Cardiac septum (tissue), 1 donor: ENCODE measurements at places on chromosomes 4 and X. TPM values are rescaled to one million over a fixed set of nuclear protein-coding genes. Genes with fewer than 3 reads are reported as not detected.

DNA sequence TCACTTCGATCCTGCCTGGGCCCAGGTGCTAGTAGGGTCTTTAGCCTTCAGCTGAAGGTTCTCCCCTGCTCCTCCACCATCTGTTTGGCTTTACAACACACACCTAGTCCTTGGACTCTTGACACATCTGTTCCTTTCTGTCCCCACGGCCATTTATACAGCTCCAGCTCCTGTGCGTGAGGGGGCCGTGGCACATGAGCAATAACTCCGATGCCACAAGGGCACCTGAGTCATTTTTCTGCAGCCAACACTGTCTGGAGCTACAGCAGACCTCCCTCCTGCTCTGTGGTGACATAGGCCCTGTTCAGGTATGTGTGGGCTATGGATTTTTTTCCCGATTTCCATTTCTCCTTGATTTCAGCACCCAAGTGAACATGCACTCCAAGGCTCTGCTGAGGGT lies 44.7 kb upstream of the BCOR start:
- no peak for DNase-seq

DNA sequence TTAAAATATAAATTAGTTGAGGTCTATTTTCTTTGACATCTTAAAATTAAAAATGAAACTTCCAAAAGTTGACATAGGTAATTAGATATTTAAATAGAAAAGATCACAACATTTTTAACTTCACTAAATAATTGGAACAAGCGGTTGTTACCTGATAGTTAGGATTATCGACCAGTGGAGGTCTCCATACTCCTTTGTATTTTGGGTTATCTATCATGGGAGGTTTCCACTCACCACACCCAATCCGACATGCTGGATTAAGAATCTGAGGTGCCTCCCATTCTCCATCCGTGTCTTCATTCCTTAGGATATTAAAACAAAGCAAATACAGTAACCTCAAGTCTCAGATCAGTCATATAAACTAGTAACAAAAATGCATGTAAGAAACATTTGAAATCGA lies 22.2 kb downstream of the SCOC start:
- DNase-seq, result no peak

Gene KLHL8
- total RNA-seq, result 11.2 TPM

Gene ATP1B4
- total RNA-seq, result 16.9 TPM

- DNase-seq, result no peak
Measured at GRCh38 chr4:130689181-130689580, 1593.2 kb downstream of the C4orf33 start.

DNA sequence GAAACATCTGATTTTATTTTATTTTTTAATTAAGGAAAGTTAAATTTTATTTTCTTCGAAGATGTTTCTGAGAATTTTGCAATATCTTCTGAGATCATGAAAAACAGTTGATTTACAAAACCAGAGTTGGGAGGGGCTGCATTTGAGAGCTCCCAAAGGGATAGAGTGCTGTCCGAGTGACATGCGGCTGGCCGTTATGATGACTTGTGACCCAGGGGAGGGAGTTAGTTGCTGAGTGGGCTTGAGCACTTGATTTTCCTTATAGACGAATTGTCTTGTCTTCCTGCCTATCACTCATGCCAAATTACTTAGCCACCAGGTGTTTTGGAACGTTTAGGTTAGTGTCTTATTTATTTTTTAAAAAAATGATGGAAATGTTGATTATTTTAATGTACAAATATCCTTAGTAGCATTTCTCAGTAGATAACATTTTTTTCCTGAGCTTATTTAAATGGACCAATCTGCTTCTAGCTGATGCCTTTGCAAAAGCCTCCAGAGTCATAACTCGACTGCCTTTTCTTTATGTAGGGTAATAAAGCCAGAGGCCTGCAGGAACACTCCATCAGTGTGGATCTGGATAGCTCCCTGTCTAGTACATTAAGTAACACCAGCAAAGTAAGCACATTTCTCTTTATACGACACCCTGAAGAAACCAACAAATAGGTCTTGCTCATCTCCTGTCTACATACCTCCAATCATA lies 85.2 kb downstream of the PTTG2 start:
- no peak for DNase-seq

DNA sequence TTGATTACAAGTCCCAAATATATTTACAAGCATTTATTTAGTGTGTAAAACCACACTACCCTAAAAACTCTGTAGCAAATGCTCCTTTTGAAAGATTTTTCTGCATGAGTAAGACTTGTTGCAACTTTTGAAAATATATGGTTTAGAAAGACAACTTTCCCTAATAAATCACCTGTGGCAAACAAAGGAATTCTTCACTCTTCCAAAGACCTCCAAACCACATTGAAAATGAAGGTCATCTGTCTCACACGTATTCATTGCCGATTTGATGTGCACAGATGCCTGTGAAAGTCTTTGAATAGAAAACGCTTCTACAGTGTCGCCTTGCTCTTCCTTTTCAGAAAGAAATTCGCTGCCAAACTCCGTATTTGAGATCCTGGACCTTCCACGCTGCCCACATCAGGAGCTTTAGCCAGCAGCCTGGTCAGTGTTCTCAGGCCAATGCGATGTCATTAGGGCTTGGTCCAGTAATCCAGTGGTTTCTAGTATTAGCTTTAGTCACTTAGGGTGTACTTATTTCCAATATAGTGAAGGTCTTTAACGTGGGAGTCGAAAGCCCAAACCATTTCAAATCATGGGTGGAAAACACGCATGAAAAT lies 22.2 kb downstream of the SPINK2 start:
- DNase-seq, result no peak

GRCh38 chr4:94305466-94306225 lies 37.0 kb downstream of the HPGDS start:
- DNase-seq, result no peak

DNA sequence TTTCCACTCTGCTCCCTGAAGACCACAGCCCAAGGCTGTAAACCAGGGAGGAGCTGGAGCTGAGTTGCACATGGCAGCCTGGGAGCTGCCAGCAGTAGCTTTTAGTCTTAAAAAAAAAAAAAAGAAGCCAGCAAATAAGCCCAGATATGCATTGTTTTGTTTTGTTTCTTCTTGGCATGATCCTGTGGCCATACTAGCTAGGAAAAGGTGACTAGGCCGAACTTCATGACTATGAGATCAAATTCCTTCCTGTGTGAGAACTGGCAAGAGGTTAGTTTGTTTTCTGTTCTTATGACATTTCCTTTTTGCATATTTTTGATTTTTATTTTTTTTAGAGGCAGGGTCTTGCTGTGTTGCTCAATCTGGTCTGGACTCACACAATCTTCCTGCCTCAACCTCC lies 323.3 kb downstream of the DCTD start:
- no peak for DNase-seq

Gene CYBB
- 9.8 TPM for total RNA-seq

Gene BANK1
- total RNA-seq, result 0.22 TPM

GRCh38 chrX:68868902-68869800 lies 40.3 kb downstream of the EFNB1 start:
- DNase-seq, result no peak

DNA sequence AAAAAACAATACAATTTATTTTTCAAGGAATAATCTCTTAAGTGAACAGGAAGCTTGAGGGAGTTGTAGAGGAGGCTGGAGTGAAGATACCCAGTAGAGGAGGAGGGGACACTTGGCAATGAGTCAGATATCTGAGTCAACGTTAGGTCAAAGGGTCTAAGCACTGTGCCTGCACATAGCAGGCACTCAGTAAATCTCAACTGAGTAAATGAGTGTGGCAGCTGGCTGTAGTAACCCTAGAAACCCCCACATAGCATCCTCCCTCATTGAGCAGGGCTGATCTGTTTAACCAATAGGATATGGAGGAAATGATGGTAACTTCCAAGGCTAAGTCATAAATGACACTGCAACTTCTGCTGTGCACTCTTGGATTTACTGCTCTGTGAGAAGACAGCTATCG lies 186.0 kb upstream of the FAM241A start:
- DNase-seq, result no peak

DNA sequence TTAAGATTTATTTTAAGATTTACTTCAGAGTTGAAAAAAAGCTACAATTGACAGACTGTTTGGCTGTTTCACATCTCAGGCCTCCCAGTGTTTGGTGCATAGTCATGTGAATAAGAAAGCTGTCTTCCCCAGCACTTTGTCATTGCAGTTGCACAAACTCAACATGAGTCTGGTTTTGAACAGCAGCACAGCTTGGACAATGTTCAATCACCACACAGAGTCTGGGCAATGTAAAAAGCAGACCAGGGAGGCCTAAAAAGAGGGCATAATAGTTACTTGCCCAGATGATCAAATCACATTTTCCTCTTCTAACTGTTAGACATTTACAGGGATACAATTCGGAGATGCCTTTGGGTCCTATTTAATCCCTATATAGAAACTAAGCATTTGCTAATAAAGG lies 1055.0 kb downstream of the RPA4 start:
- no peak for DNase-seq

GRCh38 chrX:129808158-129808828 lies 28.5 kb downstream of the SASH3 start:
- no peak for DNase-seq

- DNase-seq, result no peak
Measured at GRCh38 chr4:112517067-112517634, 1.2 kb upstream of the NEUROG2 start.

DNA sequence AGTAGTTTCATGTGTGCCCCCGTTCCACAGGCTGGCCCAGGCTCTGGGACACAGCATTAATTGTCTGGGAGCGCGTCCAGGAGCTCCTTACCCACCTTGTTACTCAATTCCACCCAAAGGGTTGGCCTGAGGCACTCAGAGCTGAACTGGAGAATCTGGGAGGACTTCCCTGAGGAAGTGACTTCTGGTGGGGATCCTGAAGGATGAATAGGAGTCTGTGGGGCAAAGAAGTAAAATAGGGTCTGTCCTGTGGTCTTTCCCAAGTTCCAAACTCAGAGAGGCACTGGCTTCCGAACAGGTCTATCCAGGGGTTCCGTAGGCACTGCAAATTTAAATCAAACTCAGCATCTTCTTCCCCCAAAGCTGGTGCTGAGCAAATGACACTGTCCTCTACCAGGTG lies 204.3 kb downstream of the AFAP1 start:
- DNase-seq, result no peak

Gene GUCY1A1
- 40.5 TPM for total RNA-seq

GRCh38 chr4:137950286-137950685 lies 291.9 kb downstream of the SLC7A11 start:
- DNase-seq, result no peak

Gene ANKRD50
- 16.1 TPM for total RNA-seq

DNA sequence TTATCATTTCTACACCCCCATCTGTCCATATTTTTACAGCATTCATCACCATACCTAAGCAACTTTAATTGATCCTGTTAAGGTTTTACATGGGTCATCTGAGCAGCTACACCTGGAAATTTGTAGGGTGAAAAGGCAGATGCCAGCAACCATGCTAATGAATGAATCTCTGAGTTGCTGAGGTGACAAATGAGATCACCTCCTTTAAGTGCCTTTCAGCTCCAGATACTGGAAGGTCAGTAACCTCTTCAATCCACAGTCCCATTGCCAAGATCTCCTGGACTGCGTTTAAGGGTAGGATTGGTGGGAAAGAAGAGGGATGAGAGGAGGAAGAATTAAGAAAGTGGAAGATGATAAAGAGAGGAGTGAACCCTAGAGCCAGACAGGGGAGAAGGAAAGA lies 8.5 kb upstream of the BMP3 start:
- no peak for DNase-seq

- DNase-seq, result no peak
Measured at GRCh38 chr4:32477518-32477917, 1757.3 kb downstream of the PCDH7 start.

GRCh38 chr4:1964443-1964842 lies 44.3 kb downstream of the NELFA start:
- DNase-seq, result no peak
